ENCODE measurements at places on chromosomes 4 and X. TPM values are rescaled to one million over a fixed set of nuclear protein-coding genes. Genes with fewer than 3 reads are reported as not detected.

The CENPVL3 gene
- not detected for total RNA-seq

The STOX2 gene
- total RNA-seq, result 0.12 TPM

The OTC gene
- not detected for total RNA-seq

The ZNF185 gene
- total RNA-seq, result 4.3 TPM

The TEX13D gene
- not detected for total RNA-seq

The PHOX2B gene
- total RNA-seq, result not detected

The ANXA3 gene
- 4.3 TPM for total RNA-seq

The TREX2 gene
- total RNA-seq, result 1.9 TPM

The WWC2 gene
- 26.8 TPM for total RNA-seq

The BTC gene
- 0.25 TPM for total RNA-seq

The CFAP47 gene
- 0.12 TPM for total RNA-seq

The REPS2 gene
- 0.75 TPM for total RNA-seq

The CENPI gene
- total RNA-seq, result 18.1 TPM

The MID1 gene
- total RNA-seq, result 12.8 TPM

The ADAMTS3 gene
- total RNA-seq, result 3.6 TPM

The GPM6B gene
- 8.1 TPM for total RNA-seq

The NR3C2 gene
- total RNA-seq, result 0.55 TPM

The ARMCX1 gene
- total RNA-seq, result 68.4 TPM

The USP51 gene
- total RNA-seq, result 2.5 TPM

The GRID2 gene
- 0.11 TPM for total RNA-seq

The INPP4B gene
- 69.7 TPM for total RNA-seq

The SPACA5 gene
- not detected for total RNA-seq

The SPANXC gene
- not detected for total RNA-seq

The CSN1S1 gene
- total RNA-seq, result not detected

The YY2 gene
- total RNA-seq, result 2.6 TPM

The CORIN gene
- 1.00 TPM for total RNA-seq

The VCX3A gene
- total RNA-seq, result not detected

The PFKFB1 gene
- not detected for total RNA-seq

The BGN gene
- 27.9 TPM for total RNA-seq

The SULT1B1 gene
- 0.12 TPM for total RNA-seq

The RAB9B gene
- 3.2 TPM for total RNA-seq

The PCDH11X gene
- not detected for total RNA-seq

The TSPAN6 gene
- 22.0 TPM for total RNA-seq

The ZNF674 gene
- 2.7 TPM for total RNA-seq

The MED28 gene
- total RNA-seq, result 13.6 TPM

The PDGFC gene
- total RNA-seq, result 133 TPM

The HTR2C gene
- total RNA-seq, result under 0.01 TPM

The DDX53 gene
- total RNA-seq, result not detected

The FDCSP gene
- not detected for total RNA-seq

The MAEA gene
- total RNA-seq, result 61.9 TPM

The TIGD4 gene
- total RNA-seq, result 0.50 TPM

The ANXA10 gene
- total RNA-seq, result 10.7 TPM

The MAGEA9B gene
- not detected for total RNA-seq

The PPP2R2C gene
- total RNA-seq, result 1.4 TPM

The SOX3 gene
- not detected for total RNA-seq

The CT55 gene
- total RNA-seq, result not detected

The CXCL8 gene
- total RNA-seq, result 6.3 TPM

The IBSP gene
- not detected for total RNA-seq

Data from uterine smooth muscle cell (primary cell).